Tongue (tissue), 3 donors: ENCODE measurements at places on chromosomes 4 and X.

GRCh38 chrX:11750046-11750445 is 8.0 kb upstream of the MSL3 start:
- DNase-seq = peak; percentile 14

DNA sequence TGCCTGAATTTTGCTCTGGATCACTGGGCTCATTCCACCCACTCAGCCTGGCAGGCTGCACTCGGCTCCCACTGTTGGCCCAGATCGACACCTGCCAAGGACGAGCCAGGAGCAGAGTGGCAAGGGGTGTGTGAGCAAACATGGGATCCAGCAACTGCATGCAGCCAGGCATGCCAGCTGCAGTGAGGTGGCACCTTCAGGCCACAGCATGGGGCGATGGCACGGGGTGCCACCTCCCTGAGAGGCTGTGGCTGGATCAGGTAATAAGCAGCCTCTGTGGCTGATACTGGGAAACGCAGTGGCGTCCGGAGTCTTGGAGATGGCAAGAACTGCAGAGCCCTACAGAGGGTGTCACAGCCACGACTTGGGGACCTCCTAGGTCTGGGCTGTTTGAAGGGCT is 244.5 kb upstream of the FSTL5 start:
- DNase-seq = no peak

- DNase-seq = peak; percentile 46
These were observed 84.0 kb downstream of the WWC2 start for GRCh38 chr4:183182873-183183725.

GRCh38 chr4:25075129-25075528 is 44.4 kb upstream of the LGI2 start:
- DNase-seq = no peak

- DNase-seq = no peak
These were observed 4.9 kb downstream of the CPEB2 start for GRCh38 chr4:15007201-15007600.

- DNase-seq = no peak
These were observed 51.0 kb downstream of the NSG1 start for GRCh38 chr4:4437798-4438470.

GRCh38 chr4:3444351-3445110 is 2.8 kb downstream of the HGFAC start:
- DNase-seq = no peak

DNA sequence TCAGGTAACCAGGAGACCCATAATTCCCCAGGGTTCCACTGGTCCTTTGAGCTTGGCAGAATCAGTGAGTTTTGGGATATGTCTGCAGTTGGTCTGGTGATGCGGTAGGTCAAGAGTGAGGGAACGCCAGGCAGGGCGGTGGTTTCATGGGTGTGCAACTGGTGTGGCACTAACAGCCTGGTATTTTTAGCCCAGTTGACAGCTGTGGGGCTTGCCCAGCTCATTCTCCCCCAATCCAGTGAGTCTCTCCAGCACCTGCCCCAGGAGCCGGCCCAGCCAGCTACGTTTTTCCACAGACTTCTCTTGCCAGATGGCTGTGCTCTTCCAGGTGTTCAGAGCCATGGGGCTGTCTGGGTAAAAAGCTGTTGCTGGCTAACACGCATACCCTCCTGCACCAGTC is 1019.9 kb downstream of the CCSER1 start:
- no peak for DNase-seq

GRCh38 chr4:159222043-159222552 is 119.2 kb downstream of the RAPGEF2 start:
- no peak for DNase-seq

- peak; percentile 89 for DNase-seq
These were observed 38.8 kb downstream of the BTC start for GRCh38 chr4:74755486-74755885.

GRCh38 chrX:13428053-13428786 is 108.4 kb upstream of the ATXN3L start:
- no peak for DNase-seq

DNA sequence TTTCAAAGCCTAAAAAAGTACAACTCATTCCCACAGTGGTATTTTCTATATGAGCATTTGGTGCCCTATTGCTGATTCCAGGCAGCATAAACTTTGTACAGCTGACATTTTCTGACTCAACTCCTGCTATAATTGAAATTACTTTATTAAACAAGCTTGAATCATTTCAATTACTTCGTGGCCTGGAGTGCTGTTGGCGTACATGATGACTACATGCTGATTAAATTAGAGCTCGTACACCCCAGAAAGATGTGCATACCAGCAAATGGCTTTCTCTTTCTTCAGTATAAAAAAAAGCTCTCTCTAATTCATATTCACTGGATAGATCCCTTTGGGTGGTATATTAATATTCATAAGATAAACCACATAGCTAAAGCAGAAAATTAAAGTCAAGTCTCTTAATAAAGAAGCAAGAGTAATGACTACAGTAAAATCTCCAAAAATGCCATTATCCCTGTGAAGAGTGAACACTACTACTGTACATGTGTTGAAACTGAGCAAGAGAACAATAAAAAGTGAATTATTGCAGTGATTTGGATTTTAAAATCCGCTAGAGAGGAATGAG is 245.0 kb upstream of the IGFBP7 start:
- no peak for DNase-seq

GRCh38 chrX:20527558-20528011 is 260.9 kb upstream of the RPS6KA3 start:
- peak; percentile 43 for DNase-seq

DNA sequence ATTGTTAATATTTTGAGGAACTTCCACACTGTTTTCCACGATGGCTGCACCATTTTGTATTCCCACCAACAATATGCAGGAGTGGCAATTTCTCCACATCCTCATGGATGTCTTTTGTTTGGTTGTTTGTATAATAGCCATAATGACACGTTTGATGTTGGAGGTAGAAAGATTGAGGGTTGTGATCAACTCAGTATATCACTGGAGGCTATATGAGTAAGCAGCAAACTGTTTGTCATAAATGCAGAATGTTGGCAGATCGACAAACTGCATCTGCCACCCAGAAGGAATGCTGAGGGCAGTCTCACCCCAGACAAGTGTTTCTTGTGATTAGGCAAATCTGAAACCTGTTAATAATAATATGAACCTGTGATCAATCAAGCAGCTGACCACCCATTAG is 243.9 kb upstream of the WDFY3 start:
- DNase-seq = no peak

GRCh38 chr4:7876201-7876875 is 63.3 kb downstream of the AFAP1 start:
- DNase-seq = no peak

GRCh38 chr4:10565166-10565780 is 108.0 kb upstream of the ZNF518B start:
- no peak for DNase-seq

DNA sequence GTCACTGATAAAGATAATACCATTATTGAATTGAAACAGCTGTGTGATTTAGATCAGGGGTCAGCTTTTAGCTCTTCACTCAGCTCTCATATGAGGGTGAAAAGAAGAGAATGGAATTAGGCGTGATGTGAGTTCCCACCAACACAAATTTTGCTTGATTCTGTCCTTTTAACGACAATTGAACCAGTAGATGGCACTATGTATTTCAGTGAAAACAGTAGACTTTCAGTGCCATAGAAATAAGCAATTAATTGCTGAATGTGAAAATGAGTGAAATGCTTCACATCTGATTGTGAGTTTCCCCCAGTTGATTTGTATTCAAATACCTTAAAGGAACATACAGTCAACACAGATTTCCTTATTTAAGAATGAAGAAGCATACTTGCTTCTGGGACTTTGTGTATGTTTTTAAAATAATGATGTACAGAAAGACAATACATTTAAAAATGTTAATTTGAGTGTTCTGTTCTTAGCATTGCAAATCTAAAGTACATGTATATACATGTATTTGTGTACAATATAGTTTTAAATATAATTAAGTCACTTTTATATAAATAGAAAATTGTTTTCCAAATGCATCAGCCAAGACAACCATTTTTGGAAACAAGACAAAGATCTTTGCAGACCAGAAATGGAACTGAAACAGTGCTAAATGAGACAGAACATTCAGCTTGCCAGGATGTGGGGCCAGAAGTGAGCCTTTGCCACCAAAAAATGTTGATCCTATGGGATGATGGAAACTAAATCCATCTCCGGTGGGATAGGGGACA is 178.8 kb downstream of the SNCA start:
- peak; percentile 41 for DNase-seq

DNA sequence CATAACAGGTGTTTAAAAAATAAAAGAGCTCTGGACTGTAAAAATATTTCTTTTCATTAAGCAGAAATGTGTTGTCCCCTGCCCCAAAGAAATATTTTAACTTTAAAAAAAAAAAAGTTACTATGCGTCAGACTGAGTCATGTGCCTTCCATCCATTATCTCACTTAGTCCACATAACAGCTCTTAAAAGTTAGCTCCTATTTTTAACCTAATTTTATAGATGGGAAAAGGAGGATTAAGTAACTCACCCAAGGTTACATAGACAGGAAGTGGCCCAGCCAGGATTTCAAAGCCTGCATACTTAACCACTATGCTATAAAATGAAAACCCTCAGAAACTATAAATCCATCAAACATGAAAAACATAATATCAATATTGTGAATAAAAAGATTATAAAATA is 97.7 kb downstream of the MANBA start:
- no peak for DNase-seq

DNA sequence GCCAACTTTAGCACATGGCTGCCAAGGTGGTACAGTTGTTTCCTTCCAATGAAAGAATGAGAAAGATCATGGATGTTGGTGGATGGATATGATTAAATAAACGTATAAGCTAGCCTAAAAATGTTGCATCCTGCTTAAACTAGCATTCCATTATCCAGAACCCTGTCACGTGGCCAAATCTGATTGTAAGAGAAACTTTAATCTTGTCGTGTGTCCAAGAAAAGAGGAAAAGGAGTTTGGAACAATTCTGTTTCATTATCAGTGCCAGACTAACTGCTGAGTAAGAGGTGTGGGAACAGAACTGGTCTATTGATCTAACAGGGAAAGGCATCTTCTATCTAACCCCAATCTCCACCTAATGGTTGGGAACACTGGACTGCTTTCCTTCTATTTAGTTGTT is 325.2 kb upstream of the BMP3 start:
- DNase-seq = no peak

DNA sequence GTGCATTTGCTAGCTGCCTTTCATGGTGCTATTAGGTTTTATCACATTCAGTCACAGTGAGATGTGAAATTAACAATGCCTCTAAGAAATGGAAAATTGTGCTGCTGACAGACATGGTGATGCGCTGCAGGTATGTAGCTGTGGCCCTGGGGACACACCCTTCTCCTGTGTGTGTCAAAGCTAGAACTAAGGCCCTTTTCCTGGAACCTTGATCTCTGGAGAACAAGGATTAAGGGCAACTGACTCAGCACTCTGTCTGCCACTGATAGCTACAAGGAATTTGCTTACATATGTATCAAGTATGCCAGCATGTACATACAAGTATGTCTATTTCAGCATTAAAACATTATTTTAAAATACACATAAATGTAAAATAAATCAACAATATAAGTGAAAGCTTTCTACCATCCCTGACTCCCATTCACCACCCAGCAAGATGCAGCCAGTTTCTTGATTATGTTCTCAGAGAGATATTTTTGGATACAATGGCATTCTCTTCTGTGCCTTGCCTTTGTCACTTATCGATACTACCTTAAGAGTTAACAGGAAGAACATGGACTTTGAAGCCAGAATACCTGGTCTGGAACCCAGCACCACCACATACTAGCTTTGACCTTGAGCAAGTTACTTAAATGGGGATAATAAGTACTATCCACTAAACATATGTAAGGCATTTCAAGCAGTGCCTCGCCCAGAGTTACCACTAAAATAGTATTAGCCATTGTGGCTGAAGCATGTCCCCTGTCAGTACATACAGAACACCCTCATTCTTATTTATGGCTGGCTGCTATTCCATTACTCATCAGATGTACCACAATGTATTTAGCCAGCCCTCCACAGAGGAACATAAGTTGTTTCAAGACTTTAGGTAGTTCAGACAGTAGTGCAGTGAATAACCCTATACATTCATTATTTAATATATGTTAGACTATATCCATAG is 68.5 kb downstream of the NPNT start:
- peak; percentile 29 for DNase-seq

DNA sequence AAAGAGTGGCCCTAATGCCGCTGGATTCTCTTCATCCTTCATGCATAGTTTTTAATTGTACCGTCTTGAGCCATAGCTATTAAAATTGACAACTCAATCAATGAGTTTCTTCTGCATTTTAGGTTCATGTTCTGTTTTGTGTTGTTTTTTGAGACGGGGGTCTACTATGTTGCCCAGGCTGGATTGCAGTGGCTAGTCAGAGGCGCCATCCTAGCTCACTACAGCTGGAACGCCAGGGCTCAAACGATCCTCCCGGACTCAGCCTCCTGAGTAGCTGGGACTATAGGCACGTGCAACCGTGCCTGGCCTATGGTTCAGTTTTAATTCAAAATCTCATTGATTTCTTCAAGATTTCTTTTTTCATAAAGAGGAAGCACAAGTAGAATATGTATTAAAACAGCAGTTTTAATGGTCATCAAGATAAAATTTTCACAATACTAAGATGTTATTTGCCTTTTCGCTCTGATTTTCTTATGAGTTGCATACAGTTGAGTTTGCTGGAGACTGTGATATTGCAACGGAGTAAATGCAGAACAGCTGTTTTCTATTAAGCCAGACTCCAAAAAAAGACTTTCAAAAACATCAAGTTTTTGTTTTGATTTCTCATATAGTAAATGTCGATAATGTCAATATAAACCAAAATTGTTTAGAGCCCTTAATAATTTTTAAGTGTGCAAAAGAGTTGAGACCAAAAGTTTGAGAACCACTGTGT is 1.1 kb upstream of the STX18 start:
- DNase-seq = peak; percentile 14

DNA sequence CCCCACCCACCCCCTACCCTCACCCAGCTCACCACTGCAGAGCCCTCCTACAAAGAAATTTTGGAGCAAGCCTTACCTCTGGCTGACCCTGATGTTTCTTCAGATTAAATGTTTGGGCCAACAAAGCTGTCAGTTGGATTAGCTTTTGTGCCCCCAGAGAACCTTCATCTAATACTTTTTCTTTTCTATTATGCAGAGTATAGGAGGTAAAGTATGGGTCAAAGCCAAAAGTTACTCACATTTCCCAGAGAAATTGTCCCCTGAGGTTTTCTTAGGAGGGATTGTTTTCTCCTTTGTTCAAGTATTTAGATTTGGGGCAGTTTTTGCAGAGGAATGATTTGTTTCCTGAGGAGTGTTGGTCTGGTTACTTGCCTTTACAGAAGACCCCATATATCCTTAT is 69.5 kb downstream of the AASDH start:
- DNase-seq = peak; percentile 31

- no peak for DNase-seq
These were observed 306.8 kb upstream of the FAM241A start for GRCh38 chr4:111838406-111838930.

GRCh38 chr4:107376293-107376692 is 340.2 kb upstream of the DKK2 start:
- DNase-seq = no peak

DNA sequence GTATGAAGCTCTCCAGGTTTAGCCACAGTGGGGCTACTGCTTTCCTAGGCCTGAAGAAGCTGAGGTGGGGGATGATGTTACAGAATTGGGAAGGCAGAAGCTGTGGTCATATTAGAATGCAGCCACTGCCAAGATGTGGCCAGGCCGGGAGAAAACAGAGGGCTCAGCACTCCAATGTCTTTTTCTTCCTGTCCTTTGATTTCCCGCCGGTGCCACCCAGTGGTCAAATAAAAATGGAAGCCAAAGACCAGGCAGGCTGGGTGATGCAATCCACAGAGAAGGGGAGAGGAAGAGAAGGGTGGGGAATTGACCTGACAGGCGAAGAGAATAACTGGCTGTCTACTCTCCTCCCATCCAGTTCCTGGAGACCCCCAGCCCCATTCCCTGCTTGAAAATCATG is 94.9 kb upstream of the SHISA3 start:
- DNase-seq = no peak

GRCh38 chr4:16573739-16574138 is 324.7 kb downstream of the LDB2 start:
- DNase-seq = peak; percentile 61
